ENCODE measurements at places on chromosomes 7 and 10.

GRCh38 chr7:112267944-112268691, 61.6 kb downstream of the ZNF277 start:
- no peak for DNase-seq

GRCh38 chr10:126349101-126349500, 39.2 kb downstream of the ADAM12 start:
- no peak for DNase-seq

DNA sequence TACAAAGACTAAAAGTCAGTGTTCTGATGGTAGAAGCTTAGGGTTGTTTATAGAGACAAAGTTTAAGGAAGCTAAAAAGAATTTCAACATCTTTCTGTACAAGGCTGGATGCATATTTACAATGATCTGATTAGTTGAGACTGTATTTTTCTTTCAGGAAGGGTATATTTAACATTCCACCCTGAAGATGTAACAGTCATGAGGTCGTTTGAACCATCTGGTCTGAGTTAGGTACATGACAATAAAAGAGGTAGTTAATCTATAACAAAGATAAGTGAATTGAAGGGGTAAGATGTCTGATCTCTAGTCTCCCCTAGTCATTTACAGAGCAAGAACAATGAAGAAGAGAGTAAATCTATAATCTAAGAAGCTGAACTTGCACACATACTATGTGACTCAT, 821.2 kb downstream of the CNTNAP2 start:
- no peak for DNase-seq

DNA sequence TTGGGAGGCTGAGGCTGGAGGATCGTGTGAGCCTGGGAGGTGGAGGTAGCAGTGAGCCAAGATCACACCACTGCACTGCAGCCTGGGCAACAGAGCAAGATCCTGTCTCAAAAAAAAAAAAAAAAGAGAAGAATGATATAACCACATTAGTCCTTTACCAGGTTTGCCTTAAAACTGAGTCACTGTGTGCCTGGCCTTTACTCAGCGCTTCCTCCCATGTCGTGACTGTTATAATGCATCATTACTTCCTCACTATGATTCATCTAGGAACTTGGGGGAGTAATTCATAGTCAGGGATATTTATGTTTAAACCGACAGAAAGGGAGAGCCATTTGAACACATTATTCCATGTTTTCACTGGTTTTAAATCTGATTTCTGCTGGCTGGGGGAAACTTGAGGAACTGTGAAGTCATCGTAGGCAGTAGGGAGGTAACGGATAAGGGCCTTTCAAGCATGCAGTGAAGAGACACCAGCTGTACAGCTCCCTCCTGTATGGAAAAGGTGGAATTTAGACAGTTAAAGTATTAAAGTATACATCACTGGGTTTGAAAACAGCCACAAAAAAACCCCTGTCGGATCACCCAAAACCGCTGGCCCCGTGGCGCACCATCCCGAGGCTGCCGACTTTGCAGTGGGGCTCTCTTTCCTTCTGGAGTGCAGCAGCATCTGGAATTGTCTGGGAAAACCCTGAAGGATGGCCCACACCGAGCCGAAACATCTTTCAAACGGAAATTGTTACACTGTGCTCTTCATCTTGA, 119.8 kb downstream of the NKX6-2 start:
- no peak for DNase-seq

GRCh38 chr7:103972779-103973434, 16.6 kb downstream of the RELN start:
- no peak for DNase-seq

DNA sequence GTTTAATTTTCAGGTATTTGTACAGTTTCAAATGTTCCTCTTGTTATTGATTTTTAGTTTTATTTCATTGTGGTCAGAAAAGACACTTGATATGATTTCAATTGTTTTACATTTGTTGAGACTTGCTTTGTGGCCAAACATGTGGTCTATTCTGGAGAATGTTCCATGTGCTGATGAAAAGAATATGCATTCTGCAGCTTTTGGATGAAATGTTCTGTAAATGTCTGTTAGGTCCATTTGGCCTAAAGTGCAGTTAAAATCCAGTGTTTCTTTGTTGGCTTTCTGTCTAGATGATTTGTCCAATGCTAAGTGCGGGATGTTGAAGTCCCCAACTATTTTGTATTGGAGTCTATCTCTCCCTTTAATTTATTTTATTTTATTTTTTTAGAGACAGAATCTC, 70.5 kb downstream of the ZNF503 start:
- DNase-seq: no peak

DNA sequence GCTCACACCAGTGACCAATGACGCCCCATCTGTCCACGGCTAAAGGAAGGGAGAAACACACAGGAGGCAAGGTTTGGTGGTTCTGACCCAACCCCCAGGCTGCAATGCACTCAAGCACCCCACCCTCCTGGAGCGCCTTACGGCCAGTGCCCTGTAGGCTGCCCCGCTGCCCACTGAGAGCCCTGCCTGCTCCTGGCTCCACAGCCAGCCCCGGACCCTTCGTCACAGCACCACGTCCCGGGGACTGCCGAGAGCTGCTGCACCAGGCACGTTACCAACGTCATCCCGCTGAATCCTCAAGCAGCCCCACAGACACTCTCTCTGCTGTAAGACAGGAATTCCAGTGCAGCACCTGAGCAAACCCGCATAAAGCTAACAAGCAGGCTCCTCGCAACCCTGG, 87.8 kb downstream of the MAD1L1 start:
- no peak for DNase-seq
